ENCODE measurements at places on chromosomes 7 and 10.
A peak's percentile ranks its signal among the peaks of the same experiment; 100 is the strongest.

DNA sequence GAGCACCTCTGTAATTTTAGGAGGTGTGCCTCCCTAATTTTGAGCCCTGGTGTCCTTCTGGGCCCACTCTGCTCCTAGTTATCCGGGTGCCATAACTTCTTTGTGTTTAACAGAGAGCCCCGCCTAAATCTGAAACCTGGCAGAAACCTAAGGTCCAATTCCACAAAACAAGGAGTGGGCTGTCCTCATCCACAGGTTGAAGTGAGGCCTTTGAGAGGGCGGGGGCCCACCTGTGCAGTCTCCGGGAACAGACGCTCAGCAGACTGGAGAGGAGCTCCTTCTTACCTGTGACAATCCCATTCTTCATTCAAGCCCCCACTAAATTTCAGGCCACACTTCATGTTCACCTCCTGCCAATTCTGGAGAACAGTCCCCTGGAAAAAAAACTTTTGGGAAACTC is 10.9 kb downstream of the TMEM72 start:
- DNase-seq, result no peak

- no peak for DNase-seq
Observed at GRCh38 chr7:137652721-137653120, 194.1 kb downstream of the DGKI start.

DNA sequence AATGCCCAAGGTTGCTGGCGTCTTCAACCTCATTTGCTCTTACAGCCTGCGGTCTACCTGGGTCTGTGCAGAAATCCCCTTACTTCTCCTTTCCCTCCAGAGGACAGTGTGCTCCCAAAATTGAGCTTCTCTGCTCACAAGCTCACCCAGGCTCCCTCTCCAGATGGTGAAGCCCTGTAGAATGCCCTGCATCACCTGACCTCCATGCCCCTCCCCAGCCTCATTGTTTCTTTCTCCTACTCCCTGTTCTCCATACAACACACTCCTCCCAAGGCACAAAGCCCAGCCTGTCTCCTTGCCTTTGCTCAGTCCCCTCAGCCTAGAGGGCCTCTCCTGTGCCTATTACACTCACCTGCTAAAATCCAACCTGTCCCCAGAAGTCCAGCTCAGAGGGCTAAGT is 3.5 kb downstream of the CRHR2 start:
- DNase-seq, result no peak

- no peak for DNase-seq
Observed at GRCh38 chr10:51729822-51730555, 30.6 kb upstream of the CSTF2T start.

DNA sequence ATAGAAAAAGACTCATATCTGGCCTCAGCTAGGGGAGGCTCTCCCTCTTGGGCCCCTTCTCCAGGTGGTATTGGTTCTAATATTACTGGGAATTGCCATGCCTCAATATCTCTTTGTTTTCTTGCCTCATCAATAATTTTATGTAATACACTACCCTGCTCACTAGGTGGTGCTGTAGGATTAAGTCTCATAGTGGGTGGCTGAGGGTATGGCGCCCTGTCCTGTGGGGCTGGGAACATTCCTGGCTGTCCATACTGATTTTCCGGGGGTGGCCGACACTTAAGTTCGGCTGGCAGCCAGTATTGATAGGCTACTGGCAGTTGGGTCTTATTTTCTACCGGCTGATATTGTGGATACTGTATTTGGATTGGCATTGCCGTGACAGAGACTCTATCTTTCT is 9.0 kb upstream of the TAS2R3 start:
- peak; percentile 70 for DNase-seq

DNA sequence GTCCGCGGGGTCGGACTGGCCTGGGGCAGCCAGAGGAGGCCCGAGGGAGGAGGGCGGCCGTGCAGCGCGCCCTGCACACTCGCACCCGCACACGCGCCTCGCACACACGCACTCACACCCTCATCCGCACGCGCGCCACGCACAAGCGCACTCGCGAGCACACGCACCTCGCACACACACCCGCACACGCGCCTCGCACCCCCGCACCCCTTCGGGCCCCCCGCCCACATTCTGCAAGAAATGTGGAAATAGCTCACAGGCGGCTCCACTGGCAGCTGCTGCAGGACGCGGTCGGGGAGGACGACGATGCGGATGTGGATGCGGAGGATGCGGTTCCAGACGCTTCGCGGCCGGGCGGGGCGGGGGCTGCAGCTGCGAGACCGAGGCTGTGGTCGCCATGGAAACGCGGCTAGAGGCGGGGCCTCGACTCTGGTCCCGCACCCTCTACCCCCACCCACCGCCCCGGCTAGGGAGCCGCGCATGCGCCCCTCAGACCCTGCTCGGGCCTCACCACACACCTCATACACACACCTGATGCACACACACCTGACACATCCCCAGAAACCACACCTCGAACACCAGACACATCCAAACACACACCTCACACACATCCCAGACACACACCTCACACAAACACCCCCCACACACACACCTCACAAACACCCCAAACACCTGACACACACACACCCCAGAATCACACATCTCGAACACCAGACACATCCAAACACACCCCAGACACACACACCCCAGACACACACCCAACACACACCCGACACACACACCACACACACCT is at the start of gene CALY:
TSS of gene CALY (minus strand) at position 320 of the 793 bp plus-strand sequence. CDS start 7,907 bp downstream, outside the sequence.
- no peak for DNase-seq

GRCh38 chr10:51955696-51956095 is 256.3 kb upstream of the CSTF2T start:
- peak; percentile 5 for DNase-seq

DNA sequence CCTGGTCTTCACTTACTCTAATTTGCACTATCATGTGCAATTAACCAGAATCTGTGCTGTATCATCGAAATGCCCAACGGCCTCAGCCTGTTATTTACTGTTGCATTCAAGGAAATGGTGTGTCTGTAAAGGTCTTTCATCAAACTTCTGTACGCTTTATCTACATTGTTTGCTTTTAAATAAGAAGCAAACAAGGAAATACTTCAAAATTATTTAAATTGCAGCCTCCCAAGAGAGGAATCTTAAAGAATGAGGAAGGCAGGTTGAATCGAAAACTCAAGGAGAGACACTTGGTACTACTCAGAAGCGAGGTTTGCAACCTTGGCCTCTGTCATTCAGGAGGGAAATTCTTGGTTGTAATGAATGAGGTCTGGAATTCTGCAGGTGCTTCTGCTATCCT is 40.7 kb downstream of the MGAM start:
- no peak for DNase-seq

GRCh38 chr10:88228130-88228529 is 355.0 kb downstream of the RNLS start:
- DNase-seq, result no peak

- no peak for DNase-seq
Observed at GRCh38 chr7:140232957-140233917, 56.5 kb upstream of the KDM7A start.

DNA sequence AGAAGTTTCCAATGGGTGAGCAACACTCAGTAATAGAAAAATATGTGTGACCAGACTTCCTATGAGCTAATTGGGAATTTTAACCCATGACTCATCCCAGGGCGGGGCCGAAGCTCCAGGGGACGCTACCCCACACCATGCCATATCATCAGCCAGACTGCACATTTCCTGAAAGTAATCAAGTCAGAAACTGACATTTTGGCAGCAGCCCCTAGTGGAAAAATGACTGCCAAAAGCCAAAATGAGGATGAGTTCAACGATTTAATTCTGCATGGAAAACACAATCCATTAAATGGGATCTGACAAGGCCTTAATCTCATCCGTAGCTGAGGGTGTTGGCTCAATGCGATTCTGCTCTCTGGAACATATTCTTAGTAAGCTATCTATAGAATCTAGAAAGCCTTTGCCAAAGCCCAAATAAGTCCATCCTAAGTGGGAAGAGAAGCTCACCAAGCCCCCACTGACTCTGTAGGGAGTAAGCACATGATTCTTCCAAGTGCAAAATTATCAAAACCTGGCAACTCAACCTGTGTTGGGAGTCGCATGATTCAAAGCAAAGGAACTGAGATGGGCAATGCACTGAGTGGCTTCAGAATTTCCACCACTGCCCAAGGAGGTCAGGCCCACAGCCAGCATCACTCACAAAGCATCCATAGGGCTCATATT is 93.1 kb upstream of the PDE1C start:
- peak; percentile 85 for DNase-seq

GRCh38 chr7:33666531-33666930 is 238.8 kb upstream of the BMPER start:
- no peak for DNase-seq

All from COLO829 (cell line).